Aorta (tissue), 5 donors: ENCODE measurements at places on chromosomes 12 and 14.

DNA sequence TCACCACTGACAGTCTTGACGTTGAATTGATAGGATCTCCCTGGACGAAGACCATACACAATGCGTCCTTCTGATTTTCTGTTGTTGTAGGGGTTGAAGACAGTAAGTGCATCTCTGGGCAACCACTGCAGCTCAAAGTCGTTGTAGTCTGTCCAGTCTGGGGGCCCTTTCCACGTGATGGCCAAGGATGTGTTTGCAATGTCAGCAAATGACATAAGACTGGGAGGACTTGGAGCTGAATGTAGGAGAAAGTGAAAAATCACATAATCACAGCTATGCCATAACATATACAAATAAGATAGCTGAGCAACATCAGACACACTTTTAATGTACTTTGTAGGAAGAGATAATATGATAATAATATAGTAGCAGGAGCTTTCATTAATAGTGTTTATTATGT lies 77.8 kb downstream of the PTPRB start:
- no peak for DNase-seq

- DNase-seq: peak; percentile 38
Measured at GRCh38 chr14:100640471-100641273, 53.5 kb upstream of the BEGAIN start.

DNA sequence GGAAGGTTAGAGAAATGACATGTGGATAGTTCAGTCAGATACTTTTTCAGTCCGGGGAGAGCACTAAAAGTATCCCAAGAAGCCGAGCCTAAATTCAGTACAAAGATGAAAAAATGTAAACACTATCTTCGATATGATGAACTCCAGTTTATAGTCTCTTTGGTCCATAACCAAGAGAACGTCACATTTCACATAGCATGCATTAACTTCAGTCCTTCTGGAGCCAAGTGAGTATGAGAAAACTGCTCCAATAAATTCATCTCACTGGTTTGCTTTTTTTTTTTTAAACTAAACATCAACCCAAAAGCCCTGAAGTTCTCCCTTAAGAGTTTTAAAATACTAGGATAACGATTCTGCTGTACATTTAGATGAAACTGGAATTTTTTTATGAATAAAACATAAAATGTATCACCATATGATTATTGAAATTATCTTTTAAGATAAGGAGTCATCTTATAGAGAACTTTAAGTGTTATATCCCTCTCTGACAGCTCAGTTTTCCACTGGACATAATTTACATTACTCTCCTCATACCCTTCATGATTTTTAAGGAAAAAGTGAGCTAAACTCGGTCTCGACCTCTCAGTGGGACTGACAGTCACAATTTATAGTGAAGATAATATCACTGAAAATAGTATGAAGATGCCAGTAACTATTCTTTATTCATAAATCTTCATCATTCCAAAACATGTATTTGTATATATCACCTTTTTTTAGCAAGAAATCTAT lies 841.5 kb upstream of the FLRT2 start:
- no peak for DNase-seq

- DNase-seq: no peak
Measured at GRCh38 chr12:26612203-26612602, 220.8 kb downstream of the ITPR2 start.

GRCh38 chr12:124597041-124597440 lies 29.6 kb upstream of the NCOR2 start:
- no peak for DNase-seq

- no peak for DNase-seq
Measured at GRCh38 chr12:109539508-109539907, 33.8 kb downstream of the MMAB start.

DNA sequence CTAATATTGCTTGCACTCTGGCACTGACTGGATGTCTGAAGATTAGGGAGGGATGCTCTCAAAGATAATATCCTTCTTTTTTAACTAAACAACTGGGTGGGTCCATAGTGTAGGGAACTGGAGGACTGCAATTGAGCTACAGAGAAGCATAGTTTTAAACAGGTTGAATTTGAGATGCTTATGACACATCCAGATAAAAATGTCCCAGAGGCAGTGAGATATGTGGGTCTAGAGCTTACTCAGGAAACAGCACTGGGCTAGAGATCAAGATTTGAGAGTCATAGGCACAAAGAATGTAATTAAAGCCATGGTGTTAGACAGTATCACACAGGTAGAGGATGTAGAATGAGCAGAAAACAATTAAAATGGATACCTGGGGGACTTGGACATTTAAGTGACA lies 198.4 kb downstream of the NELL2 start:
- no peak for DNase-seq

DNA sequence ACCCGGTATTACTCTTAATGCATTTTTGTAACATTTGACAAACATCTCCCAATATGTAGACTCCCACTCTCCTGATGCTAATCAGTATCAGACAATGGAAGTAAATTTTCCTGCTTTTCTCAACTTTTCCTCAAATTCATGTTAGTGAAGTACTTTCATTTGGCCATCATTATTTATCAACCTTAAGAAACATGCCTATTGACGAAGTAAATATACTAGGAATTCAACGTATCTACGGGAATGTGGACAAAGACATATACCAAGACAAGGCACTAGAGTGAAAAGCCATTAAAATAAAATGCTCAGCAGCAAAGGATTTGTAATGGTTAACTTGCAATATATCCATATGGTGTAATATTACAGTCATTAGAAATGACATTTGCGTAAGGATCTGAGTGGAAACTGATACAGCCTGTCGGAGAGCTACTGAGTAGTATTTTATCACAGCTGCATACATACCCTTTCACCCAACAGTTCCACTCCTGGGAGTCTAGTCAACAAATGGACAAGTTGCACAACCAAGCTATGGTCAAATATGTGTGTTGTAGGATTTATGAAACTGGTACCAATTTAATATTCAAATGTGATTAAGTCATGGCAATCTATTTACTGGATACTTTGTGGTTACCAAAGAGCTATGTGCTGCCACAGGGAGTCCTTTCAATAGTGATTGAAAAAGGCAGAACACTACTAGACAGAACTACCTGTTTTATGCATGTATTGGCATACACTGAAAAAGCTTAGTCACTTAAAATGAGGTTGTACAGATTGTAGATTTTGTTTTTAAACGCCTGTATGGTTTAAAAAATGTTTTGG lies 26.5 kb downstream of the NUDT4 start:
- no peak for DNase-seq

- no peak for DNase-seq
Measured at GRCh38 chr12:116651089-116651488, 86.8 kb downstream of the SPRING1 start.

DNA sequence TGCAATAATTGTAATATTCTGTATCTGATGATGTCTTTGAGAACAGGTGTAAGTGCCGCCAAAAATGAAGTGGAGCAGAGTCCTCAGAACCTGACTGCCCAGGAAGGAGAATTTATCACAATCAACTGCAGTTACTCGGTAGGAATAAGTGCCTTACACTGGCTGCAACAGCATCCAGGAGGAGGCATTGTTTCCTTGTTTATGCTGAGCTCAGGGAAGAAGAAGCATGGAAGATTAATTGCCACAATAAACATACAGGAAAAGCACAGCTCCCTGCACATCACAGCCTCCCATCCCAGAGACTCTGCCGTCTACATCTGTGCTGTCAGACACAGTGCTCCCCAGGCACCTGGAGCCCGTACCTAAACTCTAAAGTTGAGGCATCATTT lies 268.7 kb downstream of the DAD1 start:
- no peak for DNase-seq

- DNase-seq: no peak
Measured at GRCh38 chr12:108724890-108725151, 6.5 kb downstream of the CORO1C start.

GRCh38 chr12:40054555-40055227 lies 51.2 kb downstream of the SLC2A13 start:
- DNase-seq: no peak

DNA sequence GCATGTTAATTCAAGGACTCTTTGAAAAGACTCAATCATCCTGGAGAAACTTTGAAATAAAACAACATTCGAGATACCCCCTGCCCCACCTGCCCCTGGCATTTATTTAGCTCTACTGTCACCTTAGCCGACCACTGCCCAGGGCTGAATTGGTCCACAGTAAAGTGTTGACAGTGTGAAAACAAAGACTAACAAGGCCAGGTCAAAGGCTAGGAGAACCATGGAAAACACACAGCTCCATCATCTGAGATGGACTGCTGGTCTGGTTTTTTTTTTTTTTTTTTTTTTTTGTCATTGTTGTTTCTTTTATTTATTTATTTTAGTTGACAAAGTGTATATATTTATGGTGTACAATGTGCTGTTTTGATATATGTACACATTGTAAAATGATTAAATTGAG lies 25.7 kb downstream of the GSTZ1 start:
- DNase-seq: no peak

DNA sequence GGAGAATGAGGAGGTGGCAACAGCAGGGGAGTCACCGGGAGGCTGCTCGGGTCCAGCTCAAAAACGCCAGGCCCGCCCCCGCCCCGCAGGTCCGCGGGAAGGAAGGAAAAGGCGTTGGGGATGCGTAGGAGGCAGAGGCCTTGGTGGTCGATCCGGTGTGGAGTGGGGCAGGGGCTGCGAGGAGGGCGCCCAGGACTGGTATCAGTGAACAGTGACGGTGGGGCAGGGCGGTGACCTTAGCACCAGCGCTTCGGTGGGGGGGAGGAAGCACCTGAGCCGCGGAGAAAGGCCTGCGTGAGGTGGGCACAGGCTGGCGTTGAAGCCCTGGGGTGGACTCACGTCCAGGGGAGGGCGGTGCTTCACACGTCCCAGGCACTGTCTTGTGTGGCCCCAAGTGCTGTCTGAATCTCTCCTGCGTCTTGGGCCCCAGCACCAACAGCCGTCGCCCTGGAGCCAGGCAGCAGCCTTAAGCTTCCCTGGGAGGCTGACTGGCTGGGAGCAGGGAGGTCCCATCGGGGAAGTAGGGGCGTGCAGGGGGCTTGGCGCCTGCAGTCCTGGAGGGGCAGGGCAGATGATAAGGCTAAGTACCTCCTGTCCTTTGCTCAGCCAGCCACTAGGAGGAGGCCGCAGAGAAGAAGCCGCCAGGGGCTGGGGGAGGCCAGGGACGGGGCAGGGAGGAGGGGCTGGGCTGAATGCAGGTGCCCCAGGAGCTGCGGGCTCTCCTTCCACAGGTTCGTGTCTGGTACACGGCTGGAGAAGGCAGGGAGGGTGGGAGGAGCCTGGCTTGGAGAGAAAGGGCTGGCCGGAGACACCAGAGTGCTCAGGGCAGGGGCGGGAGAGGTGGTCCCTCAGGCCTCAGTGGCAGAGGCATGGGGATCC lies 26.5 kb downstream of the ZBTB42 start:
- DNase-seq: no peak

GRCh38 chr14:36363704-36364103 lies 43.3 kb upstream of the MBIP start:
- no peak for DNase-seq

- DNase-seq: no peak
Measured at GRCh38 chr14:74348241-74348734, at the start of gene VRTN. Gene VRTN (plus strand): TSS chr14:74348471. CDS start chr14:74356784, 8,313 bp downstream.

DNA sequence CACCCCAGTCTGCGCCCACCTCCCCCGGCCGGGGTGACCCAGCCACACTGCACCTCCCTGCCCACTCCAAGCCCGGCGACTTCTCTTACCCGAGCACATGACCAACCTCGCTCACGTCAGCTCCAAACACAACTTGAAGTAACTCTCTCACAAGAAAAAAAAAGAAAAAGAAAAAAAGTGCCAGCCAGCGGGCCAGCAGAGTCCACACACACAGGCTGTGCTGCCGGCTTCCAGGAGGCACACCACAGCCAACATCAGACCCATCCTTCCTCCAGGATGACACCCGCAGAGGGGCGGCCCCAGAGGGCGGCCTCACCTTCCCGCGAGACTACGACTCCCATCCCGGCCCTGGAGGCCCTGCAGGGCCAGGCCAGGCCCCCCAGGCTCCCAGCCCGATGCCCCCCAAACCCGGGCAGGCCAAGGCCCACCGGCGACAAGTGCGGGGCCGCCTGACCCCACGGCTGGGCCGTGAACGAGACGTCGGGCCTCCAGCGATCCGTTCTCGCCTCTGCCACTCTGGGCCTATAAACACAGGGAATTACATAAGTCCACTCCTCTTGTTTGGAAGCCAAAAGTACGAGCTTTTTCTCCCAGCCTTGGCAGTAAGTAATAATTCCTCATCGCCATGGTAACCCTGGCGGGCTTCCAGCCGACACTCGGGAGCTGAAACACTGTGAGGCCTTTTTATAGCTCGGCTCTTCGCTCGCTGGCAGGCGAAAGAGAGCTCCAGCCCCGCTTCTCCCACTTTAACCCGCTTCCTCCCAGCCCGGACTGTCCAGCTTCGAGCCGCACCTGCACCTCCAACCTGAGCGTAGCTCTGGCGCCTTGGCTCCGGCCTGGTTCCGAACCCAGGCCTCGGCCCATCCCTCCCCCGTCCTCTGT lies 49.1 kb downstream of the NCOR2 start:
- peak; percentile 98 for DNase-seq

- no peak for DNase-seq
Measured at GRCh38 chr12:4892418-4892817, 17.3 kb upstream of the KCNA1 start.
